ENCODE measurements at places on chromosomes 11 and 22. TPM values are rescaled to one million over a fixed set of nuclear protein-coding genes. Genes with fewer than 3 reads are reported as not detected.

DNA sequence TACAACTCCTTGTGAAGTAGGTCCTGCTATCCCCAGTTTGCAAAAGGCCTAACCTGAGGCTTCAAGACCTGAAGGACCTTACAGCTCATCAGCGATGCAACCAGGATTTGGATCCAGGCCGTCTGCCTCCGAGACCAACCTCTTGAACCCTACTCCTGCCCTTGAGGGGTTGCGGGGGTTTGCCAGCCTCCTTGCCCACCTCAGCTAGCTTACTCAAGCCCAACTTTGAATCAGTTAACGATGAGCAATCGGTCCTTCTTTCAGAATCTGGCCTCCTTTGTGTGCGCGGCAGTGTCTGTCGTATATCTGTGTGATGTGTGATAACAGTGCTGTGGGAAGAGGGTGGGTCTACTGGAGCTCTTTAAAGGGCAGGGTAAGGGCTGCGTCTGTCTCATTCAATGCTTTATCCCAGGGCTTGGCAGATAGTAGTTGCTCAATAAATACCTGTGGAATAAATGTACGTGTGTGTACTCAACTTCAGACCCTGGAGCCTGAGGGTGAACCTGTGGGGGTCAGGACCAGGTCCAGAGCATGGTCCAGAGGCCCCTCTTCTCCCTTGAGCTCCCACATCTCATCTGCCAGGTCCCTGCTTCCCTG lies 3.2 kb downstream of the CHRM1 start:
- DNase-seq, result no peak

DNA sequence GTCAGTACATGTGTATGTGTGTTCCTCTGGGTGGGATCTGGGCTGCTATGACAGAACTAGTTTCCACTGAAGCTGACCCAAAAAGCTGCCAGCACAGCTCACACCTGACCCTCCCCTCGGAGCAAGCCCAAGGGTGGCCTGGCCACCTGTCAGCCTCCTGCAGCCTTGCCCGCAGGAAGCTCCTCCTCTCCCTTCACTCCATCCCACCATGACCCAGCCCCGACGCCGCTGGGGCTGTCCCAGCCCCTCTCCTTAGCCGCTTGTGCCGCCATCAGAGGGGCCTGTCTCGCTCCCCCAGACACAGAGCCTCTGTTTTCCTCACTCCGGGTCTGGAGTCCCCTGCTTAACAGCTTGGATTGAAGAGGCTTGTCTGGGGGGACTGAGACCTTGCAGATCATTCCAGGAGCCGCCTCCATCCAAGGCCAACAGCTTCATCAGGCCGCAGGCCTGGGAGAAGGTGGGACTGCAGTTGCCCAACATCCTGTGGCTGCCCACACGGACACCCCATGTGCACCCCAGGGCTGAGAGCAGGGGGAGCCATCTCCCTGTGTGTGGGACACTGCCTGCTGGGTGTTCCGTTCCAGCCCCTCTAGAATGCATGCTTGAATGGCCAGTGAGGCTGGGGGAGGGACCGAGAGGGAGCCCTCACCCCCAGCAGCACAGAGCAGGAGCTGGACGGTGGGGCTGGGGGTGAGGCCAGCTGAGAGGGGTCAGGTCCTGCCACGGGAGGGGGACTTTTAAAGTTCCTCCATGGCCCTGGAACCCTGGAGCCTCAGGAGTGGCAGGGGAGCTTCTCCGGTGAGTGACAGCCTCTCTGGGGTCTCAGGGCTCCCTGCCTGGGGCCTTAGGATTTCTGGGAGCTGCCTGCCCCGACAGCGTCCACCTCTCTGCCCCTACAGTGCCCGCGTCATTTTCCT lies 696 bp downstream of the MRGPRF start:
- no peak for DNase-seq

DNA sequence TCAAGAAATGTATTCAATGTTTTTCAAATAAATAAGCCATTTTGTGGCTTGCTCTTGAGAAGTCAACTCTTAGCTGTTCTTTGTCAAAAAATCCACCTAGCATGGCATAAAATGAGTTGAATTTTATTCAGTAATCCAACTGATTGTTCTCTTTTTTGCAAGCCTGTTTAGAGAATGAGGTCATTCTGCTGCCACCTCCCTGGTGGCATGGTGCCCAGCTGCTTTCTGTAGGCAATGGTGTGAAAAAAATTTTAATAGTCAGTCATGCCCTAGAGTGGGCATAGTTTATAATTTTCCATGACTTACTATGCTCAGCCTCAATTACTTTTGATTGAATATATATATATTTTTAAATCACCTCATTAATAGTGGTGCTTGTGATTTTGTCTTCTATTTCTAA lies 177.2 kb downstream of the INSC start:
- peak; percentile 52 for DNase-seq

Gene TLCD5
- total RNA-seq, result 3.8 TPM

Gene ANAPC15
- 17.2 TPM for total RNA-seq

GRCh38 chr11:57646194-57646798 lies 3.4 kb downstream of the YPEL4 start:
- no peak for DNase-seq

GRCh38 chr11:122882189-122882856 lies at the start of gene JHY:
TSS of gene JHY (plus strand) at chr11:122882759. CDS start at chr11:122885850, 3,091 bp downstream.
- no peak for DNase-seq

All from renal cortical epithelial cell (primary cell).